ENCODE measurements at places on chromosomes 5 and 9. TPM values are rescaled to one million over a fixed set of nuclear protein-coding genes. Genes with fewer than 3 reads are reported as not detected.

Gene OR1Q1
- not detected for total RNA-seq

Gene ST8SIA4
- total RNA-seq, result 20.7 TPM

Gene IL4
- total RNA-seq, result not detected

Gene DBH
- total RNA-seq, result 0.10 TPM

Gene PCDHA12
- not detected for total RNA-seq

Gene SOX30
- total RNA-seq, result not detected

Gene PARP8
- total RNA-seq, result 201 TPM

Gene CATSPER3
- total RNA-seq, result 0.10 TPM

Gene BTNL8
- not detected for total RNA-seq

Gene CER1
- total RNA-seq, result not detected

Gene CTSV
- 0.10 TPM for total RNA-seq

Gene CTNND2
- total RNA-seq, result not detected

Gene MSX2
- under 0.01 TPM for total RNA-seq

Gene FOXD1
- total RNA-seq, result 0.10 TPM

Gene LRRC19
- not detected for total RNA-seq

Gene SPATA31A3
- not detected for total RNA-seq

Gene SARDH
- 4.7 TPM for total RNA-seq

Gene PCDHB4
- total RNA-seq, result not detected

Gene TLX3
- total RNA-seq, result not detected

Gene IQGAP2
- 75.0 TPM for total RNA-seq

Gene CDX1
- not detected for total RNA-seq

Gene TAF11L14
- not detected for total RNA-seq

Gene DDX4
- total RNA-seq, result not detected

Gene SPATA24
- 1.3 TPM for total RNA-seq

Gene PCDHB9
- total RNA-seq, result 0.31 TPM

Gene C5orf58
- not detected for total RNA-seq

Gene PRR16
- total RNA-seq, result 0.63 TPM

Gene CARD9
- total RNA-seq, result 8.5 TPM

Gene KIAA0825
- total RNA-seq, result 2.5 TPM

Gene NSG2
- not detected for total RNA-seq

Gene GABRA6
- not detected for total RNA-seq

Gene PFN3
- not detected for total RNA-seq

Data from mononuclear cell (primary cell).